ENCODE measurements at places on chromosomes 11 and 22.

DNA sequence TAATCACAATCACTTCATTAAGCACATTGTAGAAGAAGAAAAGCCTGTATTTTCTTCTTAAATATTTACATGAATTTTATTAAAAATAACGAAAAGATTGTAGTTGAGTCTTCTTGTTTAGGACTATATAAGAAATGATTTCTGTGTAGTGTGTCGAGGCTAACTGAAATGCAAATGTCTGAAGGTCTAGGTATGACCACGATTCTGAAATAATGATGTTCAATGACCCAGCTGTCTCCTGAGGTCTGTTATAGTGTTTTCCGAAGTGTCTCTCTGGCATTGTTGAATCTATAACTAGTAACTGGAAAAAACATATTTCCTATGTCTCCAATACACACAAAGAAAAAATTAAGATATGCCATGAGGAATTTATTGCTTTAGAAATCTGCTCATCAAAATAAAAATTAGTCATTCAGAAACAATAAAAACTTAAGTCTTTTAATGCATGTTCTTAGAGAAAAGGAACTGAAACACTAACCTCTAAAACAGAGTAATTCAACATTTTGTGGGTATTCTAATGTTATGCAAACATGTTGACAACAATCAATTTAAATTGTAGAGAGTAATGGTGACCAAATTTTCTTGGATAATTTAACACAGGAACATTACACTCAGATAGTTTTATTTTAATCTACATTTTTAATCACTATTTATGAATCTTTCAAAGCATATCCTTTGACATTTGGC lies 55.0 kb downstream of the CASP12 start:
- no peak for DNase-seq

DNA sequence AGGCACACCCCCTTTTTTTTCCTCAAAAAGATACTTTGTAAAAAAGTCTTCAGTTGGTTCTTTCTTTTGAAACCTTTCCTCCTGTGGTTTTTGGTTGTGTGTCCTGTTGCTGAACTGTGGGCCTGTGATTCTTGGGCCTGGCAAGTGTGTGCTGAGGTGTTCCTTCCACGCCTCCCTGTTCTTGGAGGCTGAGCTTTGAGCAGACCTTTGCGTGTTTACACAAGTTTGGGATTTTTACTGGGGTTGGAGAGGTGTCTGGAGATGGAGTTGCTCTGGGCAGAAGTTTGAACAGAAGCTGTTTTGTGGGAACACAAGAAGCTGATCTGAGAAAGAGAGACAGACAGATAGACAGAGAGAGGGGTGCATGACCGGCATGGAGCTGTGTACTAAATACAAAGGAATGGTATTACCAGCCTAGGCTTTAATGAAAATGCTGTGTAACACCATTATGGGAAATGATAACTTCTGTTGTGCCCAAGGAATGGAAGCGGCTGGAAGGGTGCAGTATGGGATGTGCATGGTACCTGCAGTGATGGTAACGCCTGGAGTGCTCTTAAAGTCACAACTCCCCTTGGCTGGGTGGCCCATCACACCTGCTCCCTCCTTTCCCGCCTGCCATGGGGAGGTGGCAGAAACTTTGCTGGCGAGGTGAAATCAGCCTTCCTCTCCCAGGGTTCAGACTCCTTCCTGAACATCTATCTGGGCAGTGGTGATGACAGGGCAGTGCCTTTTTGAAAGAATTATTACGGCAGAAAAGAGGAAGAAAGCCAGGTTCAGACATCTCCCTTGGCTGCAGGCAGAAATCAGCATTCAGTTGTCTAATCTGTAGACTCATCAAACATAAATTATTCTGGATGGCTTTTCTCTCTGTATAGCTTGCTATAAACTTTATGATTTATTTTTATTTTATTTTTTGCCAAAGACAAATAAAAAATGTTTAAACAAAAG lies 70.4 kb downstream of the LDLRAD3 start:
- DNase-seq = no peak

GRCh38 chr11:95505927-95506426 lies 275.0 kb upstream of the SESN3 start:
- DNase-seq = no peak

GRCh38 chr11:38456371-38456770 lies 1858.3 kb upstream of the RAG2 start:
- no peak for DNase-seq

DNA sequence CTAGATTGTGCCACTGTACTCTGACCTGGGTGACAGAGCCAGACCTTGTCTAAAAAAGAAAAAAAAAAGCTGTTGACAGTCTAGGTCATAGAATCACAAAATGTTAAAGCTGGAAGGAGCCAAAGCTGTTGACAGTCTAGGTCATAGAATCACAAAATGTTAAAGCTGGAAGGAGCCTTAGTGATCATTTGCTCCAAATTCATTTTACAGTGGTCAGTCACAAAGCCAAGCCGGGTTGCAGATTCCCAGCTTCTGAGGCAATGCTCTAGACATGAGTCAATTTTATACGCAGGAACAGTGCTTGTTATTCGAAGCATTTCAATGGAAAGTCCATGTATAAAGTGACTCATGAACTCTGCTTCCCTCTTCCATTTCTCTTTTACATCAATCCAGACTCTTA lies 47.4 kb downstream of the SYT13 start:
- DNase-seq = no peak

GRCh38 chr11:118497831-118498230 lies 29.4 kb upstream of the TTC36 start:
- no peak for DNase-seq

DNA sequence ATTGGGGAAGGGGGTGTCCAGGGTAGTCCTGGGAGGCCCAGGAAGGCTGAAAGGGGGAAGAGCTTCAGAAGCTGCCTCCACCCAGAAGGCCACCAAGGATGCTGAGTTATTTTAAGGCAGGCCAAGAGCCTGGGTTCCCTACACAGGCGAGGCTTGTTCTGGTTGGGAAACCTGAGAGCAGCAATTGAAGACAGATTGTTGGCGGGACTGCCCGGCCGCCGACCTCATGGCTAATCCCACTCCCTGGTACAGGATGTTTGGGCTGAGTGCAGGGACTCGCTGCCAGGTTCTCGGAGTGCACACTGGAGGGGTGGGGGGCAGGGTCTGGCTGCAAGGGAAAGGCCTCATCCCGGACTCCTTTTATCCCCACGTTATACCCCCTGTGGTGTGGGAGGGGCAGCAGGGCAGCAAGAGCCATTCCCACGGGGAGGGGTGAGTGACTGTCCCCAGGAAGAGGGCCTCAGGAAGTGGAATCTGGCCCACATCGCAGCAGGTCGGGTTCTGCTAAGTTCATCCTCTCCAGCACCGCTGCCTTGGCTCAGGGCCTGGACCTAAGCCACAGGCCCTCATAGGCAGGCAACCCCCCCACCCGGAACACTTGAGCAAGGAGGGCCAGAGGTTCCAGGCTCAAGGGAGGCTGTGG lies 43.6 kb upstream of the PRR5 start:
- DNase-seq = no peak

DNA sequence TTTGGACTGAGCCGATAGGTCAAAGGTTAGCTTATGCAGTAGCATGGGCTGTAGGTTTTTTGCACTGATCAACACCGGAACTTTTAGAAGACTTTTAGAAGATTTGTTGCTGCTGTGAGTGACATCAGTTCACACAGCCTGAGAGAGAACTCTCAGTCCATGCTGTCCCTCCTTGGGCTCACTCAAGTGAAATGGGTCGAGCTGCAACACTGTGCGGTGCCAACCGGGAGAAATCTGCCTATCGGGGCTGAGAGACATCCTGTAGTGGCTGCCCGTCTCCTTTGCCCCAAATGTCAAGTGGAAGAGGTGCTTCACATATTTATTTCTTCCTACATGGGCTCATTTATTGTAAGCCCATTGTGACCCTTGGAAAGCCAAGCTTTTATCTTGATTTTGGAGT lies 170.2 kb downstream of the LDLRAD3 start:
- DNase-seq = no peak

GRCh38 chr11:66950112-66950535 lies 8.1 kb downstream of the PC start:
- no peak for DNase-seq

- DNase-seq = no peak
Measured at GRCh38 chr11:86303257-86303656, 1.2 kb downstream of the HIKESHI start.

DNA sequence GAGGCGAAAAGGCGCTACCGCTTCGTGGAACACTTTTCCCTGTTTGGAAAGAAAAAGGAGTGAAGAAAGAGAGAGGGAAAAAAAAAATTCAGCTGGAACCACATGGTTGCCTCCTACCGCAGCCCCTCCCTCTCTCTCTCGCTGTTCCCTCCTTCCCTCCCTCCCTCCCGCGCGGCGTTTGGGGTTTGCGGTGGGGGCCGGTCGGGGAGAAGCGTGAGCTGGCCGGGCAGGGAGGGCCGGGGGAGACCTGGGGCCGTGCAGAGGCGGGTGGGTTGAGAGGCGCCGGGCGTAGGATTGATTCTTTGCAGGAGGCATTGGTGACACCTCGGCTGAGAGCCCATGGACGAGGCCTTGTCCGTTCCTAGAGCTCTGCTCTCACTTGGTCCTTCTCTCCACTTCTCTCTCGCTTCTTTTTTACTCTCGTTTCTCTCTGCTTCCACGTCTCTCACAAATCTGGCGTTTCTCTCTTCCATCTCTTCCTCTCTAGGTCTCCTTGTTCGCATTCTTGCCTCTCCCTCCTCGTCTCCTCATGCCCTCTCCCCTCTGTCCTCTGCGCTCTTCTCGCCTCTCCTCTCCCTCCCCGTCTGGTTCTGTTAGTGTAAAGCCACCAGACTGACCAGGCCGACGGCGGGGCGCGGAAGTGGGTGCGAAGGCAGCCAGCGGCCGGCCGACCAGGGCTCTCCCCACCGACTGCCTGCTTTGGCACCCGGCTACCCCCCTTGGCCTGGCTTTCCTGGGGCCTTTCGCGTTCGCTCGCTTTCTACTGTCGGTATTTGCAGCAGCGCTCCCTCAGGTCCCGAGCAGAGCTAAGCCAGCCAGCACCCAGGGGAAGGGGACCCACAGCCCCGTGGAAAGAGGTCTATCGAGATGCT lies at the start of gene CLMP:
CLMP (minus strand) TSS at position 61 of the 872 bp plus-strand sequence. CDS start 308 bp downstream, outside the sequence.
- DNase-seq = peak; percentile 65

DNA sequence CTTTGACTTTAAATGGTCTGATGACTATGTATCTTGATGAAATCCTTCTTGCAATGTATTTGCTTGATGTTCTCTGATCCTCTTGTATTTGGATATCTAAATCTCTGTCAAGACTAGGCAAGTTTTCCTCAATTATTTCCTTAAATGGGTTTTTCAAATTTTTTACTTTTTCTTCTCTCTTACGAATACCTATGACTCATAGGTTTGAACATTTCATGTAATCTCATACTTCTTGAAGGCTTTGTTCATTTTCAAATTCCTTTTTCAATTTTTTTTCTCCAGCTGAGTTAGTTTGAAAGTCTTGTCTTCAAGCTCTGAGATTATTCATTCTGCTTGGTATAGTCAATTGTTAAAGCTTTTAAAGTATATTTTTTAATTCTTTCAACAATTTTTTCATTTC lies 13.1 kb downstream of the OR10W1 start:
- DNase-seq = no peak

- DNase-seq = no peak
Measured at GRCh38 chr11:78268591-78269410, 80.1 kb downstream of the USP35 start.

DNA sequence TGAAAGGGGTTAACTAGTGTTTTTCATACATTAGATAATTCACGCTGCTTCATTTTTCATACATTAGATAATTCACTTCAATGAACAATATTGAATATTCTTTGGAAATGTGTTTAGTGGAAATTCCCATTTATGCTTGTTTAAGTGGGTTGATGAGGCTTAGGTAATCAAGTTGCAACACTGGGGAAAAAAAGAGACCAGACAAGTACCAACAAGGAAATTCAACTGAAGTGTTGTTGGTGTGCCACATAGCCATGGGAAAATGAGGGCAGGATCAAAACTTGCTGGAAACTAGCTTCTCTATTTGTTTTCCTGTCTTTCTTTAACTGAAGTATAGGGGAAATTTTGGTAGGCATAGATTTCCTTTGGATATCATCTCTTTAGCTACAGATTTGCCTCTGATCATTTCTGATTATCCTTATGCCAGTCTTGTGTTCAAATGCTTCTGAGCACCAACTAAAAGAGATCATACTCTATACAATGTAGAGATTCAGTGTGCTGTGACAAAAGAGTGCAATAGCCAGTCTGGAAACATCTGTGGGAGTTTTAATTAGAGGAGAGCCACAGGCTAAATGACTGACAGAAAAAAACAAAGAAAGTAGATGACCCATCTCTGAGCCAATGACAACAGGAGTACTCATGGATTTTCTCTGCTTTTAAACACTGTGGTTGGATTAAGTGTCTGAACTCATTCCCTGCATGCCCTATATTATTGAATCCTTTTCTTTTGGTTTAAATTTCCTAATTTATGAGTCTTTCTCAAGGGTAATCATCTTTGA lies 67.6 kb upstream of the CTSC start:
- no peak for DNase-seq

- no peak for DNase-seq
Measured at GRCh38 chr11:112616327-112617097, 344.7 kb upstream of the NCAM1 start.

DNA sequence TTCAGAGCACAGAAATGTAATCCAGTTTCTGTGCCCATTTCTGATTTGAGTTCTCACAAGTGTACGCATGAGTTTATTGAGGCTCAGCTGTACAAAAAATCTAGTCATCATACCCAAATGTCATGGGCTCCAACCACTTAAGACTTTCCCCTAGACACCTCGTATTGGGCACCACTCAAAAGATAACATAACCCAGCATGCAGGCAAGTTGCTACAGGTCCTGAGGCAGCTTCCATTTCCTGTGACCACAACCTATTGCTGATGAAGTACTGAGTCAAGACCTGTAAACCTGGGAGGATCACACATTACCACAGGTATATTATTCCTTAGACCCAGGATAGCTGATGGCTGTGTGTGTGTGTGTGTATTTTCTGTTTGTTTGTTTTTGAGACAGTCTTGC lies 95.2 kb downstream of the MRTFA start:
- no peak for DNase-seq

- DNase-seq = no peak
Measured at GRCh38 chr22:25817092-25817943, 75.3 kb downstream of the MYO18B start.

GRCh38 chr11:114197799-114198500 lies 98.2 kb upstream of the NNMT start:
- peak; percentile 68 for DNase-seq

GRCh38 chr22:46829117-46829891 lies 66.9 kb downstream of the TBC1D22A start:
- no peak for DNase-seq

GRCh38 chr11:13140028-13140870 lies 131.1 kb downstream of the RASSF10 start:
- peak; percentile 82 for DNase-seq

DNA sequence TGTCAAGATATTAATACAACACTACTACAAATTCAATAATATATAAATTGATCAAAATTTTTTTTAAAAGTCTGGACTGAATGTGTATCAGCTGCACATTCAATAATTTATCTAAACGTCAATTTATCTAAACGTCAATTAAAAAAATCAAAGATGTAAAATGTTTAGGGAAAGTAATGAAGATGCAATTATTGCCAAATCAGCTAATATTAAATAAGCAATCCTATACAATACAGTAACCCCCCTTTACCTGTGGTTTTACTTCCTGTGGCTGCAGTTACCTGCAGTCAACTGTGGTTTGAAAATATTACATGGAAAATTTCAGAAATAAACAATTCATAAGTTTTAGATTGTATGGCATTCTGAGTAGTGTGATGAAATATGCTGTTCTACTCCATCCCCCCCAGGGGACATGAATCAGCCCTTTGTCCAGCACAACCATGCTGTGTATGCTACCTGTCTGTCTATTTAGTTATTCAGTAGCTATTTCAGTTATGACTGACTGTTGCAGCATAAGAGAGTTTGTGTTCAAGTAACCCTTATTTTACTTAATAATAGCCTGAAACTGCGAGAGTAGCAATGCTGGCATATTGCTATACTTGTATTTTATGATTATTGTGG lies 72.2 kb downstream of the CWF19L2 start:
- no peak for DNase-seq

- peak; percentile 88 for DNase-seq
Measured at GRCh38 chr11:60370811-60371298, 7.5 kb upstream of the MS4A7 start.

Data from NCI-H1092 treated with DMSO at 0.1 percent for 48 hours (cell line).